ENCODE measurements at places on chromosomes 7 and 10. TPM values are rescaled to one million over a fixed set of nuclear protein-coding genes. Genes with fewer than 3 reads are reported as not detected.

The SPDYE3 gene
- not detected for total RNA-seq

The SEPTIN14 gene
- not detected for total RNA-seq

The TECTB gene
- total RNA-seq = not detected

The KIF11 gene
- total RNA-seq = 39.3 TPM

All from A549 treated with RU486 at 1 μM for 4 hours (cell line).